Osteocyte (in vitro differentiated cells): ENCODE measurements at places on chromosomes 4 and X. TPM values are rescaled to one million over a fixed set of nuclear protein-coding genes. Genes with fewer than 3 reads are reported as not detected.

Gene CLIC2
- 0.44 and 0.99 TPM in 2 replicates for total RNA-seq

DNA sequence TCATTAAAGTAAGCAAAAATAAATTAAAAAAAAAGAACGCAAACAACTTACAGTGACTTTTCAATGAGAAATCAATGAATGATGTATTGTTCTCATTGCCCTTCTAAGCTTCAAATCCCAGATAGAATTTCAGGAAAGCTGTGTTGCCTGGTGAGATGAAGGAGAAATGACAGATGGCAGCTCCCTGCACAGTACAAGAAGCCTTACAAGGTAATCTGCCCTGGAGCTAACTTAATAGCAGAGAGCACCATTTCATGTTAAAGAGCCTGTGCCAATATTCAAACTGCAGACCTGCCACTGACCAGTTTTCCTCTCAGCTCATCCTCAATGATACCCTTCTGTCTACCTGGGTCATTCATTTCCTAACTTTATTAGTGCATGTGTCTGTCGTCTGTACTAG, 54.0 kb downstream of the GC start:
- DNase-seq: no peak

- DNase-seq: no peak
Observed at GRCh38 chrX:150358651-150359050, 4.5 kb upstream of the MAMLD1 start.

Gene SORBS2
- 33.2 and 33.6 TPM in 2 replicates for total RNA-seq

GRCh38 chr4:93791570-93792195, 36.9 kb upstream of the ATOH1 start:
- DNase-seq: no peak

- no peak for DNase-seq
Observed at GRCh38 chr4:69056921-69057550, 39.2 kb upstream of the UGT2B7 start.

Gene CACNA1F
- total RNA-seq: not detected in 2 replicates

Gene DUSP21
- total RNA-seq: not detected in 2 replicates

Gene MAGEA12
- total RNA-seq: not detected in 2 replicates

- DNase-seq: no peak
Observed at GRCh38 chr4:108170631-108171338, 2.1 kb upstream of the LEF1 start.

- no peak for DNase-seq
Observed at GRCh38 chrX:103793545-103793940, 16.9 kb downstream of the PLP1 start.

- no peak for DNase-seq
Observed at GRCh38 chrX:9356846-9357245, 108.0 kb upstream of the TBL1X start.

Gene RRAGB
- 30.3 and 31.5 TPM in 2 replicates for total RNA-seq

Gene STAP1
- not detected in 2 replicates for total RNA-seq

Gene ZNF280C
- 5.6 and 6.3 TPM in 2 replicates for total RNA-seq

- DNase-seq: no peak
Observed at GRCh38 chr4:2843941-2844584, 419 bp downstream of the ADD1 start.

Gene NCAPG
- total RNA-seq: 6.9 and 9.6 TPM in 2 replicates

Gene FAM9B
- total RNA-seq: not detected in 2 replicates

DNA sequence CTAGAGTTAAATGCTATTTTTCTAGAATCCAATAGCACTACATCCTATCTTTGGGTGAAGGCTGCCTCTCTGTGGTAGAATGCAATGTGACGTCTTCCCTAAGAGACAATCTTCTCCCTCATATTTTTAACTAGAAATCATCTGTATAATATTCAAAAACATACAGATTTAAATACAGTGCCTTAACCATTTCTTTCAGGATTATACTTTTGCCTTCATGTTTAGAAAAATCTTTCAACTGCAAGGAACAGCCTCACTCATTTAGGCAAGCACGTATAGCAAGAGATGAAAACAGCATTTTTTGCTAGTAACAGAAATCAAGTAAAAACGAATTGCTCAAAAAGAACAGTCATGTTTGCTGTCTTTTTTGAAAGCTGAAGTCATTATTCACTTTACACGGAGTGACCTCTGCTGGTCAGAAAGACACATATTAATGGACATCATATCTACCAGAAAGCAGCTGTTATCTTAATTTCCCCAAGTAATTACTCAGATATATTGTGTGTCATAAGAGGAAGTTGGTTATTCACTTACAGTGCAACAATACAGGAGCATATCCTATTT, 422.3 kb downstream of the STPG2 start:
- no peak for DNase-seq

- no peak for DNase-seq
Observed at GRCh38 chr4:48261281-48261680, 8.4 kb downstream of the TEC start.

- DNase-seq: no peak
Observed at GRCh38 chr4:120331486-120332370, 265.1 kb upstream of the MAD2L1 start.

GRCh38 chr4:124464836-124465235, 247.7 kb downstream of the ANKRD50 start:
- DNase-seq: no peak

Gene MYOZ2
- not detected in 2 replicates for total RNA-seq

DNA sequence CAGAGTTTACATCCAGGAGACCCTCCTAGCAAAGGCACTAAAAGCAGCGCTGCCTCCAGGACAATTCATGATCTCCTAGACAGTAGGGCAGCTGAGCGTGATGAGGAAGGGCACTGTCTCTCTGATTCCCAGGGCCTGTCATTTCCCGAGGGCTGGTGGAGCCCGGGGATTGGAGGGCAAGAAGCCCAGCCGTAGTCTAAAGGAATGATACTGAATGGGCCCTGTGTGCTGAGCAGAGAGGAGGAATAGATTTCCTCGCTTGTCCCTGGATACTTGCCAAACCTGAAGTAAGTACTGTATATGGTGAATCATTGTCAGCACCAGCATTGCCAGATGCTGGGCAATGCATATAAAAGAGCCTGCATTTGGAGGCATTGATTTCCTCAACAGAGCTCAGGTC, 88.0 kb upstream of the SLITRK2 start:
- no peak for DNase-seq

DNA sequence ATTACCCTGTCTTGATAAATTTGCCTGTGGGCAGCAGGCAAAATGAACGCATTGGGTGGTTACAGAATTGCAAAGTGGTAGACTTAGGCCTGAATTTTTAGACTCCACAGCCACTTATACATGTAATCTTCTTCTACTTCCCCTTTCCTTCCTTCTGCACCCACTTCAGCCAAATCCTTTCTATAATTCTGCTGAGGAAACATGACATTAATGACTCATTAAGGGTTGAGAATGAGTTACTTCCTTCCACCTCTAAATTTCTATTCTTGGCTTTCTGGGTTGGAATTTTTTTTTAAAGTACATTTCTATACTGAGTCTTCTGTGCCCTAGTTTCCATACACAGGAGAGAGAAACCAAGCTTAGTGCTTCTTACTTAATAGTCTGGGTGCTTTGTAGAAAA, 10.1 kb downstream of the PAPSS1 start:
- no peak for DNase-seq

GRCh38 chr4:14607001-14607400, 395.3 kb upstream of the CPEB2 start:
- DNase-seq: no peak

GRCh38 chr4:176668324-176668723, 124.4 kb downstream of the VEGFC start:
- DNase-seq: no peak

Gene FGA
- total RNA-seq: not detected in 2 replicates

DNA sequence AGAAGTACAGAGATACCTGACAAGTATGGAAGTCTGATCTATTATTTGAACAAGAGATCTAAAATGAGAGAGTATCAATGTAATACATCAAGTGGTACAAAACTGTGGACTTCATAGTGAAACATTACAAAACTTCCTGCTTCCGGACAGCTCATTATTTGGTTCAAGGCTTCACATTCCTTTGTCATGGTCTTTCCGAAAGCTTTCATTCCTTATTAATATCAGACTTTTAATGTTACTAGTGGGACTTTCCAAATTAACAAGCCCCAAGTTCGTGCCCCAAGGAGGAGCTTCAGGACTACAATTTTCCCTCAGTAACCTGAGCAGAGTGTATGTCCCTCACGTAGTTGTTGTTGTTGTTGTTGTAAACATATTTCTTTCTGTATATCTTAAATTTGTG, 1.2 kb downstream of the CHIC2 start:
- no peak for DNase-seq

DNA sequence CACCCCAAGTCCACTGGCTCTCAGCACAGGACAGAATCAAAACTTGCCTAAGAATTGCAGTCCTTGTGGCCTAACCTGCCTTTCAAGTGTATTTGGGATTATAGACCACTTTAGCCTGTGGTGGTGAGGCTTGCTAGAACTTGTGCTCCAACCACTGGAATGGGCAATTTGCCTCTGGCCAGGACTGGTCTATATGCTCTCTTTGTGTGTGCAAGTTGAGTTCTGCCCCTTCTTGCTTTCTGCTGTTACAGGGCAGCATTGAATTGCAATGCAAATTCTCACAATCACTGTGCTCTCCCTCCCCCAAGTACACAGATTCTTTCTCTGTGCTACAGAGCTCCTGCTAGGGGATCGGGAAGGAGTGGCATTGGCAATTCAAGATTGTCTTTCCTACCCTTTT, 233.6 kb upstream of the DIPK2B start:
- no peak for DNase-seq

DNA sequence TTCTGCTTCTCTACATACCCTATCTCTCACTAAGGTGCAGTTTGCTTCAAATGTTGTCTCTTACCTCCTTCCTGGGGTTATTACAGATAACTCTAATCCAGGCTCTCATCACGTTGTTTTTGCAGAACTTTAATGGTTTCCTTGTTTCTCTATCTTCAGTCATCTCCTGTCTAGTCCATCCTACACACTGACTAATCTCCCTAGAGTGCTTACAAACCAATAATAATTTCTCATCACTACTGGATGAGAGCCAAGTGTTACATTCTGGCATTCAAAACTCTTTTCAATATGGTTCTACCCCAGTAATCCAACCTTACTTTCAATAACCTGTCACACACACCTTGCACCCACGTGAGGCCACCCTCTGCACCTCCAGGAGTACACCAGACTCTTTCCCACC, 86.1 kb downstream of the SYNPO2 start:
- DNase-seq: no peak

DNA sequence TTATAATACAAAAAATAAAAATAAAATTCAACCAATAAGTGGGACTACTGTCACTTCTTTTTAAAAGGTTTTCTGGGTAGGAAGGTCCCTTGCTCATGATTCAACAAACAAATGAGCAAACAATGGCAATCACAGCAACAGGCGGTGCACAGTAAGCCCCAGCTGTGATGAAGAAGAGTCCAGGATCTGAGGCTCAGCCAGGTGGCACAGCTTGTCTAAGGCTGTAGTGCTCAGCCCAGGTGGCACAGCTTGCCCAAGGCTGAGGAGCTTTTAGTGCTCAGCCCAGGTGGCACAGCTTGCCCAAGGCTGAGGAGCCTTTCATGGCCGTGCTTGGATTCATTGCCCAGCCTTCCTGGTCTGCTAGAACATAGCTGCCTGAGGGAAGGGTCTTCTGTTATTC, 75.0 kb downstream of the ZFYVE28 start:
- no peak for DNase-seq
